Pancreas (tissue), 10 donors: ENCODE measurements at places on chromosomes 12 and 14.

DNA sequence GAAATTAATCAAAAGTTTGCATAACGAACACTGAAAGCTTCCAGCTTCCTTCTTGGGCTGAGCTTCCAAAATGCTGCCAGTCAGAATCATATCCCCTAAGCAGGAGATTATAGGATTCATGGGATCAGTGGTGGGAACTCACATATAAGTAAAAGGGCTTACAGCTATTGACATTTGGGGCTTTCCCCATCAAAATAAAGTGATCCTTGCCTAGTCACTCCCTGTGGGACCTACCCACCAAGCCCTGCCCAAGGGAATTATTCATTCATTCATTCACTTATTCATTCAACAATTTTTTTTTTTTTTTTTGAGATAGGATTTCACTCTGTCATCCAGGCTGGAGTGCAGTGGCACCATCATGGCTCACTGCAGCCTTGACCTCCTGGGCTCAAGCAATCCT is 47.5 kb upstream of the NR1H4 start:
- H3K4me3 ChIP-seq = no peak overlapping the region
- no peaks in the 10 kb centered on the region for H3K36me3 ChIP-seq
- H3K27me3 ChIP-seq = no peaks in the 10 kb centered on the region
- no peak for DNase-seq
- no peaks in the 10 kb centered on the region for H3K4me1 ChIP-seq

DNA sequence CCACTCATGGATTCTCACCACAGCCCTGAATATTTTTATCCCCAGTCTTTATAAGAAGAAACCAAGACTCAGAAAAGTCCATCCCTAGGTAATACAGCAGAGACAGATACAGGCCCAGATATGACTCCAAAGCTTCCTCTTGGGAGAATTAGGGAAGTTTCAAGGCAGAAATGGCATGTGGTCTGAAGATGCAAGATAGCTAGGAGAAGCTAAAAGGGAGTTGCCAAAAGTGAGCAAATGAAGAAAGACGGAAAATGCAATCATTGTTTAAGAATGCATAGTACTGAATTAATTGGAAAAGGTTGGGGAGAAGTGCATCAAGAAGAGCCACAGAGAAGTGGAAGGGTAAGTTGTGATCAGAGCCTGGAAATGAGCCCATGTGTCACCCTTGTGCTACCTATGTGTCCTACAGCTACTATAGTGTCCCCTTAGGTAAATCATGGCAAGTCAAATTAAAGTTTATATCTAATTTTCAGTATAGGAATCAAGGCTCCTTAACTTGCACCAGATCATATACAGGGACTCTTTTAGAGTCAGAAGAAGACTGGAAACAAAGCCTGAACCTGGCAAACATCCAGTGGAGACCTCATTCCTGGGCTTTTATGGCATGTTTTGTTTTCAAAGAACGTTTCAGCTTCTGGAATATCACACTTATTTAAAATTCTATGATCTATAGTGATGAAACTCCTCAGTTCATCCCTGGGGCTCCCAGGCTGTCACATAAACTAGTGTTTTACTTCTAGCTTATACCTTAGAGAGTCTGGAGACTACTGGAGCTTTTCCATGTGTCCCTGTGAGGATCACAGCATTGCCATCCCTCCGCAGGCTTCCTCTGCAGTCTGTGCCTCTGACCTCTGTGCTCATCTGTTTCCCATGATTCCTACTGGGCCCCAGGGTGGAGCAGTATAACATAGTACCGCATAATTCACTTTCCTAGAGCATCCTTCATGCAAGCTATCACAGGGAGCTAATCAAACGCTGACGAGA is 189.0 kb upstream of the CDKN3 start:
- H3K4me3 ChIP-seq = no peak overlapping the region
- no peak for DNase-seq
- H3K27me3 ChIP-seq = no peaks in the 10 kb centered on the region

DNA sequence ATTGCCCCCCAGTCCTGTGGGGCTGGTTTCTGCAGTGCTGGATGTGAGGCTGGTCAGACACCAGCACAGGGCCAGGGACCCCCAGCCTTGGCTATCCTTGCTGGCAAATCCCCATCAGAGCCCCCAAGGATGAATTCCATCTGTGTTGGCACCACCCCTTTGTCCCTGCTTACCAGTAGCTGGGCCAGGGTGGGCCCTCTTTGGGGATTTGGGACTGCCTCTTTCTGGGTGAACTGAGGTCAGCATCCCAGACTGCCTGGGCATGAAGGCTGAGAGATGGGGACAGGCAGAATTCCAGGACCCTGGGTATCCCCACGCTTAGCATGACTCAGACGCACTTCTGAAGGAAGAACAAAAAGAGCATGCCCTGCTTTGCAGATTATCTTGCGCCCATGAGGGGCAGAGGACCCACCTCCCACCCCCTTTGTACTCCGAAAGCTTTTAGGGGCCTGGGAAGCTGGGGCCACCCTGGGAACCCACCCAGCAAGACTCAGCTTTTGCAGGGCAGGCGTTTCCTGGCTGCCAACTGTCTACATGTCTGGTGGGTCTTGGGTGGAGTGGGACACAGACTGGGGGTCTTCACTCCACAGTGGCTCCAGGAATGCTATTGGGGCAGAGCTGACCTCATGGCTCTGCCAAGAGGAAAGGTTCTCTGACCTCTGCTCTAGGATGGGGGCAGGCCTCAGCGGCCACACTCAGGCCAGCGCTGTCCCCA is 26.8 kb downstream of the RFLNA start:
- no peak for DNase-seq
- H3K27ac ChIP-seq = no peak overlapping the region
- H3K4me1 ChIP-seq = no peaks in the 10 kb centered on the region

- no peaks in the 10 kb centered on the region for H3K4me1 ChIP-seq
- no peaks in the 10 kb centered on the region for H3K36me3 ChIP-seq
- peaks cover 4% of the 10 kb centered on the region for H3K27me3 ChIP-seq
- H3K4me3 ChIP-seq = no peak overlapping the region
- no peak for DNase-seq
- H3K27ac ChIP-seq = no peak overlapping the region
These were observed 238.6 kb upstream of the CRY1 start for GRCh38 chr12:107331912-107332311.

DNA sequence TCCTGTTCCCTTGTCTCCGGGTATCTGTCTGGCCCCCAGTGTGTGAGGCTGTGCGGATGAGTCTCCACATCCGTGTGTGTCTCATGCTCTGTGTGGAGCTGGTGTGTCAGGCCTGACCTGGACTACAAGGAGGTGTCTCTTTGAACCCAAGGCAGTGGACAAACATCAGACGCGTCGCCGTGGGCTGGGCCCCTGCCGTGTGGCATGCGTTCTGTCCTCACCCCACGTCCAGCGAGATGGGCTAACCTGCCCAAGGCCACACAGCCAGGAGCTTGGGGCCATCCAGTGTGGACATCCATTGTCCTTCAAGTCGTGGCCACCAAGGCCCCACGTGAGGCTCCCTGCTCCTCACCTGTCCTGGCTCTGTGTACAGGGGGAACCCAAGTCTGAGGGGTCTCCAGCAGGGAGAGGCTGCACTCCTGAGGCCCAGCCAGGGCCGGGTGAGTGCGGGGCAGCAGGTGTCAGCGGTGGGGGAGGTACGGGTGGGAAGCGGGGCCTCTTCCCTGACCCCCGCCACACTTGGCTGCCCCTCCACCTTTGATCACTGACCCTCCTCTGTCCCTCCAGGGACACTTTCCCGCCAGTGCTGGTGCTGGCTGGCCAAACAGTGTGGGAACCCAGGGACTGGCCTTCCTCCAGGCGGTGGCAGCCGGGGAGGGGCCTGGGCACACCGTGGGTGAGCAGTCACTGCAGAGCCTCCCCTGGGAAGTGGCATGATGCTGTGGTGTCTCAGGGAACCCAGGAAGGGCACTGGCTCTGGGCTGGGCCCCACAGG is 48.5 kb downstream of the CYP46A1 start:
- H3K36me3 ChIP-seq = no peaks in the 10 kb centered on the region
- DNase-seq = peak; percentile 41
- peak overlapping the region; percentile 12 for H3K27ac ChIP-seq
- peaks cover 14% of the 10 kb centered on the region for H3K4me1 ChIP-seq
